ENCODE measurements at places on chromosomes 3 and 15. TPM values are rescaled to one million over a fixed set of nuclear protein-coding genes. Genes with fewer than 3 reads are reported as not detected.

The LIPC gene
- total RNA-seq = not detected

The MLH1 gene
- 28.3 TPM for total RNA-seq

The KCNAB1 gene
- 0.17 TPM for total RNA-seq

The SERINC4 gene
- 0.17 TPM for total RNA-seq

The ATP13A4 gene
- total RNA-seq = not detected

The CHST13 gene
- total RNA-seq = not detected

The CCR2 gene
- total RNA-seq = not detected

The AADAC gene
- total RNA-seq = not detected

The STAB1 gene
- total RNA-seq = not detected

The NT5DC2 gene
- 36.7 TPM for total RNA-seq

The IL12A gene
- 1.3 TPM for total RNA-seq
